H54 (cell line): ENCODE measurements at places on chromosomes 4 and X.
A peak's percentile ranks its signal among the peaks of the same experiment; 100 is the strongest.

DNA sequence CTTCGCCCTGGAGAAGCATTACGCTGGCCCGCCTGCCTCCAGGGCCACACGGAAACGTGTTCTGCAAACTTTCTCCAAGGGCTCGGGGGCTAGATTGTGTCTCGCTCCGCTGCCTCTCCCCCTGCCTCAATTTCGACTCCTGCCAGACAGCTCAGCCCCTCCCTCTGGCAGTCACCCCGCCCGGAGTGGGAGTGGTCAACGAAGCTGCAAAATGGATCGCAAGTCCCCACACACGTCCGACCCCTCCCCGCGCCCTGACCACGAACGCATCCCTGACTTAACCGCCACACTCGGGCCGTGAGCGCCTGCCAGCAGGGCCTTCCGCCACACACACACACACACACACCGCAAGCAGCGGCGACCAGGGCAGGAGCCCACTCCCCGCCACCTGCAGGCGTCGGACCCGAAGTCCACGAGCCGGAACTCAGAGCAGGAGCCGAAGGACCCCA, 47.0 kb upstream of the NKAP start:
- DNase-seq = no peak

GRCh38 chrX:121598356-121598755, 550.9 kb downstream of the GLUD2 start:
- no peak for DNase-seq

DNA sequence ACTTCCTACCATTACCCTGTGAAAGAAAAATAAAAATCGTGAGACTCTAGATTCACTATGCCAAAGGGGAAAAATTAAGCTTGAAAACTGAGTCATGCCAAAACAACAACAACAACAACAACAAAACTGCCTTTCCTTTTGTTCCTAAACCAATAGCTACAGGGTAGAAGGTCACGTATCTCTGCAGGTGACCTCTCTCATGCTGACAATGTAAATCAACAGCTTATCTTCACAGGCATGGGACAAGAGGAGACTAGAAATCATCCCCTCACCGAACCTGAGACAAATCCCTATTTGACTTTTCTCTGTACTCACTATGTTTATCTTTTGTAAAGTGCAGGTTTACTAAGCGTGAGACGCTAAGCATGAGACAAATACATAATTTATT, 20.5 kb upstream of the AADAT start:
- DNase-seq = no peak

DNA sequence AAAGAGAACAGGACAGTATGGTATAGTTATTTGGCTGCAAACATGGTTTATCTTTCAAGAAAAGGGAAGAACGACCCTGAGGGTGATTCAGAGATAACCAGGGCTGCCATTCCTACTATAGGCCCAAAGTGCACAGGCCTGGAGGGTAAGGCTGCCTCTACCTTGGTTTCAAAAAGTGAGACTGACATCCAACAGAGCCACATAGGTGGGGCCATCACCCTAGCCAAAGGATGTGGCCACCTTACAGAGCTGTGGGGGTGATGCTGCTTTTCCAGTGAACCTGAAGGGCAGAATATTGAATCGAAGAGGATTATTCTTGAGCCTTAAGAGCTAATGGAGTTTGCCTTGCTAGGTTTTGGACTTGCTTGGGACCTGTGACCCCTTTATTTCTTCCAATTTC, 15.7 kb downstream of the SH2D1A start:
- no peak for DNase-seq

DNA sequence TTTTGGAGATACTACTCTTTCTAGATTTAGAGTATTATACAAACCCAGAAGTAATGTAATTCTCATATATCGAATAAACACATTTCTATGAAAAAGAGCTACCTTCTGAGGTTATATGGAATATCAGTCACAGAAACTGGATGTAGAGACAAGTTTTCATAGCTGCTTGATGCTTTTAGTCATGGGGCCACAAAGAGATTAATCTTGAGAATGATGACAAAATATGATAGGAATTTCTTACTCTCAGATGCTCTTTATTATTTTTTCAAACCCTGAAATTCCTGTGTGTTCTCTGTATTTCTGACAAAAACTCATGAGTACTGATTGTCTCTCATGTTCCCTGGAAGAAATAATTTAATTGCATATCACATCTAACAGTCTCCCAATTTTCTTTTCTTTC, 662.5 kb downstream of the RAPGEF2 start:
- DNase-seq = no peak

- no peak for DNase-seq
Observed at GRCh38 chr4:138976526-138976925, 39.1 kb upstream of the NOCT start.

DNA sequence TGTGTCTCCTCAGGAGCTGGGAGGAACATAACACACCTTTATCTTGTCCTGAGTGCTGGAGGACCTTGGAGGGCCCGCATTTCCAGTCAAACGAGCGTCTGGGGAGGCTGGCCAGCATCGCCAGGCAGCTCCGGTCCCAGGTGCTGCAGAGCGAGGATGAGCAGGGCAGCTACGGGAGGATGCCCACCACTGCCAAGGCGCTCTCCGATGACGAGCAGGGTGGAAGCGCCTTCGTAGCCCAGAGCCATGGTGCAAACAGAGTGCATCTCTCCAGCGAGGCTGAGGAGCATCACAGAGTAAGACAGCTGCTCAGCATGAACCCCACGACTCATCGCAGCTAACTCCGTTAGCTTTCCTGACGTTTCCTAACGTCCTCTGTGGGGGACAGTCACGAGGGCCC, 430 bp downstream of the TRIML1 start:
- no peak for DNase-seq

- no peak for DNase-seq
Observed at GRCh38 chrX:77118686-77119085, 328.5 kb upstream of the FGF16 start.

DNA sequence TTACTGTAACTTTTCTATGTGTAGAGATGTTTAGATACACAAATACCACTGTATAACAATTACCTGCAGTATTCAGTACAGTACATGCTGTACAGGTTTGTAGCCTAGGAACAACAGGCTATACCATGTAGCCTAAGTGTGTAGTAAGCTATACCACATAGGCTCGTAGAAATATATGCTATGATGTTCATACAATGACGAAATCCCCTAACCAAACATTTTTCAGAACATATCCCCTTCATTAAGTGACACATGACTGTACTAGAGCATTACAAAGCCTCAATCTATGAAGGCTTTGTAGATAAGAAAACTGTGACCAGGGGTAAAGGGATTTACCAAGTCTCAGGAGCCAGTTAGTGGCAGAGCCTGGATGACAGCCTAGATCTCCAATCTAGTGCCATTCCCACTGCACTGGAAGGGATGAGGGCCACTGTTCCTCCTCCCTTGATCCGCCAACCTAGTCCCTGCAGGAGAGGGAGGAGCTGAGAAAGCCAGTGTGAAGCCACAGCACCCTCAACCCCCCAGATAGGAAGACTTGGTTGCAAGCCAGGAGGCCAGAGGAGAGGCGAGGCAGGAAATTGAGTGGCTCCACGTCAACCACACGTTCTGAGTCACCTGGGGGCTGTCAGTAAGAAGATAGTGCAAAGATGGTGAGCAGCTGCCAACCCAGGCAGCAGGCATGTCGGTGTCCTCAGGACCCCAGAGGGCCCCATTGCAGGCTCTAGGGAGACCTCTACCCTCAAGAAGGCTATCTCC, 227.7 kb downstream of the BCOR start:
- DNase-seq = peak; percentile 38

DNA sequence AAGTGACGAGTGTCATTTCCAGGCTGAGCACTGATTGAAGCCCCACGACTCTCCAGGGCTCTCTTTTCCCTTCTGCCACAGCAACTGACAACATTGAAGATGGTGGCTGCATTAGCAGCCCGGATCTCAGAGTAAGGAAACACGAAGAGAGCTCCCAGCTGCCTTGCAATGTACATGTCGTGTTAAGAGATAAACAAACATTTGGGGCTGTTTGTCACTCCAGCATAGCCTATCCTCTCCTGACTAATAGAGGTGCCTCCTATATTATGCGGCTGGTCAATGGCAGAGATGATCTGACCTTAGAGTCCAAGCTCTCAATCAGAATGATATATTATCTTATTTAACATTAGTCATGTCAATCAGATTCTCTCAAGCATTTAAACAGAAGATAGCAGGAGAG, 38.6 kb downstream of the ATXN3L start:
- no peak for DNase-seq

DNA sequence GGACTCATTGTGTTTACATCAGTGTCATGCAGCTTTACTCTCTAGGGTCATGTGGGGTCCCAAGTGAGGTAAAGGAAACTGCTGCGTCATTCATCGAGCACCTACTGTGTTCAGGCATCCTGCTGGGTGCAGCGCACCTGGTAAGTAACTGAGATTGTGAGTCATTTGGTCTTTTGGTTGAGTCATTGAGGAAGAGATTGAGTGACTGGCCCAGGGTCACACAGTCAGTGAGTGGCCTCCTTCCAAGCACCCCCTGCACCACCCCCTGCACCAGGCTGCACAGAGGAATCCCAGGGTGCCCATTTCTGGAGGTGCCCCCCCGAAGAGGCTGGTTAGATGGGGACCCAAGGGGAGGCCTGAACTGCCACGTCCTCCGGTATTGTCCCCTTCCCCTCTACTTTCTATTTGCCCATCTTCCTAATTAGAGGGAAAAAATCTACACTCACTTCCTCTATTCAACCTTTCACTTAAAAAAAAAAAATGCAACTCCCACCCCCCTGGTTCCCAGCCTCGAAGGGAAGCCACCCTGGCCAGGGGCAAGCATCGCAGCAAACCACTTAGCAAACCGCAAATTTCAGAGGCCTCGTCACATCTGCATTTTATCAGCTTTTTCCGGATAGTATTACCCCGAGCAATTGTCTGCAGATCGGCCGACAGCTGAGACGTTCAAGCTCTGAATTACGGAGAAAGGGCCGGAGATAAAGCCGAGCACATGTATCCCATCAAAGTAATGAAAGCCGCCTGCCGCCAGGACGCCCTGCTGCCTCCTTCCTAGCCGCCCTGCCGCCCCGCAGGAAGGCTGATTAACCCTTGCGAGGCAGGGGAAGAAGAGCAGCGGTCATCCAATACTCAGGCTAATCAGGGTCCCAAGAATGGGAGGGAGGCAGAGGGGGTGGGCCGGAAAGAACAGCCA, 96.3 kb upstream of the MSX1 start:
- DNase-seq = peak; percentile 47

DNA sequence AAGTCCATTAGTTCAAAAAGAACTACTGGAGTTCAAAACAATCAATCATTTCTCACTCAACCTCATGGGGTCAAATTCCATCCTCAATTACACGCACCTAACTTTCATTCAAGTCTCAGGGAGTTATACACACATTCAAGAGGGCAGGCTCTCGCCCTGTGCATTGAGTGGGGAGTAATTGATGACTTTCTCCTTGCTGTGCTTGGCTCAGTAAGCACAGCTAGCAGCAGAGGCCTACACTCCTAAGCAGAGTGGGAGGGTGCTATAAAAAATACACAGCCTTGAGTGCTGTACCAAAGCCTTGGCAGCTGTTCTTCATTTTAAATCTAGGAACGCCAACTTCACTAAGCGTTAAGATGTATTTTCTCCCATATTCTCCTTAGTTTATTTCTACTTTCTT, 958.3 kb upstream of the ADGRL3 start:
- no peak for DNase-seq

GRCh38 chr4:21512353-21512752, 436.2 kb downstream of the KCNIP4 start:
- DNase-seq = no peak

- DNase-seq = no peak
Observed at GRCh38 chr4:110950731-110951130, 327.9 kb upstream of the PITX2 start.

- no peak for DNase-seq
Observed at GRCh38 chrX:30895370-30895769, 6.3 kb upstream of the TAB3 start.

DNA sequence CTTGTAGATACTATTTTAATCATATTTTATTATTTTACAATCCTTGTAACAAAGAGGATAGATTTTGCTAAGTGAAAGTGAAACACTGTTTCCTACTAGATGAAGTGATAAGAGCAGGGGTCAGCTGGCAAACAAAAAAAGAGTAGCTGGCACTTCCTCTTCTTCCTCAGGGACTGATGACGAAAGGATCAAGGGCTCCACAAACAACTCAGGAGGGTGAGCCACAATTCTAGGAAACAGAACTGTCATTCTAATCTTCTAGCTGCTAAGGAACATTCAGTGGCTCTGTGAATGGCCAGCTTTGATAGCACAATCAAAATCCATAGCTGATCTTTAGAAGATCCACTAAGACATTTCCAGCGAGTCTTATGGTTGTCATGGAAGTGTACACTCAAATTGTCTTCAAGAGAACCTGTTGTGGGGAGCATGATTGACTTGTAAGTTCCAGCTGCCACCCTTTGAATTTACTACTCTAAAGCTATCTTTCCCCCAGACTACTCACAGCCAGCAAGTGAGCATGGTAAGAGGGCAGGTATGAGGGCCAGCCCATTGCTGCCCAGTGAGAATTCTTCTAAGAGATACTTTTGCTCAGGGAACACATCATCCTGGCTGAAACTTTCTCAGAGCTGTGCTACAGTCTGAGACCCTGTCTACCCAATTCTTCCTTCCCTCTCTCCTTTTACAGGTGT, 275.7 kb upstream of the RASGEF1B start:
- no peak for DNase-seq

GRCh38 chr4:77188498-77189220, 31.7 kb downstream of the CCNG2 start:
- DNase-seq = no peak

GRCh38 chrX:105646592-105647372, 175.6 kb upstream of the NRK start:
- no peak for DNase-seq

DNA sequence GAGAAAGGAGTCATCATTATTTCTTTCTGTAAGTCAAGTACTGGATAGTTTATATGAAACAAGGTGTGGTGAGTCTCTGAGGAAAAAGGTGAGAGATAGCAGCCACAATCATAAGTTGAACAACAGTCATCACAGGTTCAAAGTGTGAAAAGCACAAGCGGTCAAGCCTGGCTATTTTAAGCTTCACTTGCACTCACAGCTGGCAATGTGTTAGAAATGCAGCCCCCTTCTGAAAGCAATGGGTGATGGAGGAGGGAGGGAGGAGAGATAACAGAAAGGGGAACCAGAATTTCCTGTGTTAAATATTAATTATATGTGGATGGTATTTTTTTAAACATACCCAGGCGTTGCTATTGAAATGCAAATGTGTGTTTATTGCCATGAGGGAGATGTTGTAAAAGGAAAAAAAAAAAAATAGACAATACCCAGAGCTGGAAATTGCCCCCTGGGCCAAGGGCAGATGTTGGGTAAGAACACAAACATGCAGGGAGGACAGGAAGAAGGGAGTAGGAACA, 26.9 kb upstream of the BMP3 start:
- no peak for DNase-seq

- DNase-seq = no peak
Observed at GRCh38 chrX:13750204-13750603, 15.7 kb downstream of the OFD1 start.
